ENCODE measurements at places on chromosomes 6 and 20.
A peak's percentile ranks its signal among the peaks of the same experiment; 100 is the strongest.

GRCh38 chr6:16800942-16801341, 39.7 kb upstream of the ATXN1 start:
- DNase-seq = no peak

DNA sequence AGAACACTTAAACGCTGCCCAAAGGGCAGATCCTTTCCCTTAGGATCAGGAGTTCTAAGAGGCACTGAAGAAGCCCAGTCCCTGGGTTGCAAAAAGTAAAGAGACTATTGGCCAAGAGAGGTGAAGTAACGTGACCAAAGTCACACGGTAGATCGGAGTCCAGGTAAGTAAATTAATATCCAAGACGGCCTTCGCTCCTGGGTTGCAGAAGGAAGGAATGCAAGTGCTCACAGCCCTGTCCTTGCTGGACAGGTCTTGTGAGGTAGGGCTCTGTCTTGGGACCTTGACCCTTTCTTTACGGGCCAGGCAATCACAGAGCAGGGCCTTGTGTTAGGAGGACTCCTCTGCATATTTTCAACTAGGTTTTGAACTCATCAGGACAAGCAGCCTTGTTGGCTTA, 243.7 kb upstream of the PDE10A start:
- DNase-seq = no peak

- no peak for DNase-seq
These were observed 2.5 kb downstream of the NPBWR2 start for GRCh38 chr20:64104667-64105451.

- DNase-seq = no peak
These were observed 155.4 kb downstream of the RFPL4B start for GRCh38 chr6:112502351-112503090.

GRCh38 chr6:90545448-90545847, 41.4 kb downstream of the MAP3K7 start:
- DNase-seq = no peak

DNA sequence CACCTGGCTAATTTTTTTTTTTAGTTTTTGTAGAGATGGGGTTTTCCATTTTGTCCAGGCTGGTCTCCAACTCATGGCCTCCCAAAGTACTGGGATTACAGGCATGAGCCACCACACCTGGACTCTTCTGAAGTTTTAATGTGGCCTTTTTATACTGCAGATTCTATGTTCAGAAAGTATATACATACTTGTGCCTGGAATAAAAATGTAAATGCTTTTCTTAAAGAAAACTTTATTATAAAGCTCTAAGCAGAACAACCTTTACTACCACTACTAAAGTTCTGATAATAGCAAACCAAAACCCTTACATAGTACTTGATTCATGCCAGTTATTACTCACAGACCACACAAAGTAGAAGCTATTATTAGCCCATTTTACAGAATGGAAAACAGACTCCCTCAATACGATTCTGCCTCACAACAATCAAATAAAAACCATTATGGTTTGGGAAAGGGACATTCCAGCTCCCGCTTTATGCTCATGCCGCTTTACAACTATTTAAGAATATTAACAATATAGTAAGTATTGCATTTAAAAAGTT, 5.3 kb downstream of the PHIP start:
- DNase-seq = no peak

- no peak for DNase-seq
These were observed 16.5 kb downstream of the RTN4IP1 start for GRCh38 chr6:106612671-106613416.

GRCh38 chr6:3296078-3296477, 37.3 kb downstream of the PSMG4 start:
- DNase-seq = no peak

- DNase-seq = no peak
These were observed 394.2 kb downstream of the BMP2 start for GRCh38 chr20:7161690-7162089.

GRCh38 chr6:15495375-15495901, 167.4 kb downstream of the DTNBP1 start:
- DNase-seq = no peak

- no peak for DNase-seq
These were observed 81.0 kb downstream of the ATRN start for GRCh38 chr20:3551681-3552434.

DNA sequence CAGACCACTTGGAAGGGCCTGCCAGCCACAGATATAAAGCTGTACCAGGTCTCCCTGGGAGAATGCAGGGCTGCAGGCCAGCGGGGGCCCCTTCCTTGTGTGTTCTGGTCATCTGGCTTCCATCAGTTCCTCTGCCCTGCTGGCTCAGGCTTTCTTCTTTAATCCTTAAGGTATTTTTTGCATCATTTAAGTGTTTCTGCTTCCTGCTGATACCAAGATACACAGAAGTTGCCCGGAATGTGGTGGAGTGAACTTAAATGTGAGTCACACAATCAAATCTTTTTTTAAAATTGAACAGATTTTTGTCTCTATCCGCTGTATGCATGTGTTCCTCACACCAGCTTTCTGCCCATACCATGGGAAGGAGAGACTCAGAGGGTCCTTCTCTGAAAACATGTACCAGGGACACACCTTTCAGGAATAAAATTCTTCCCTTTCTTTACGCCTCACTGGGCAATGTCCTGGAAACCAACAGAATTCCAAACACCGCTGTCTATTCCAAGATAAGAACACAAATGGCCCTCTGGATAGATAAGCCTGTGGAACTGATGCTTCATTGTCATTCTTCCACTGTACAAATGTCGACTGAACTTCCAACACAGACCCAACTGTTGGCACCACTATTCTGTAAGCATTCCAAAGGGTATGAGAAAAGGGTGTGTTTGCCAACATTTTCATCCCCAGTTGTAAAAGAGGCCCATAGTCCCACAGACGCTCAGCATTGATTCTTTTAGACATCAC, 206.2 kb upstream of the MYLIP start:
- no peak for DNase-seq

GRCh38 chr6:136947037-136947436, 24.9 kb downstream of the SLC35D3 start:
- no peak for DNase-seq

DNA sequence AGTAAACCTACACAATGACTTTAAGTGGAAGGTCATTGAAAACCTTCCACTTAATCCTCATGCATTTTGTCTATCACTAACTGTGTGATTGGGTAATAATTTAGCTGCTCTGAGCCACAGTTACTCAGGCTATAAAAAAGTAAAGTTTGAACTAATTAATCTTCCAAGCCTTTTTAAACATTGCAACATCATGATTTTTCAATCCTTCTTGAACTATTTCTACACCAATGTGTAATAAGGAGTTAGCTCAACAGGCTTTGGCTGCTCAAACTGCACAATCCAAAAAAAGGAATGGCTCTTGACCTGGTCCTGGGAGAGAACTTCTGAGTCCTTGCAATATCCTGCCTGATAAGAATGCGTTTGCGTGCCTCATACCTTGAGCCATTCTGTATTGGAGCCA, 34.8 kb upstream of the FILIP1 start:
- DNase-seq = no peak

- no peak for DNase-seq
These were observed 1.8 kb upstream of the ARFGAP1 start for GRCh38 chr20:63270606-63271325.

DNA sequence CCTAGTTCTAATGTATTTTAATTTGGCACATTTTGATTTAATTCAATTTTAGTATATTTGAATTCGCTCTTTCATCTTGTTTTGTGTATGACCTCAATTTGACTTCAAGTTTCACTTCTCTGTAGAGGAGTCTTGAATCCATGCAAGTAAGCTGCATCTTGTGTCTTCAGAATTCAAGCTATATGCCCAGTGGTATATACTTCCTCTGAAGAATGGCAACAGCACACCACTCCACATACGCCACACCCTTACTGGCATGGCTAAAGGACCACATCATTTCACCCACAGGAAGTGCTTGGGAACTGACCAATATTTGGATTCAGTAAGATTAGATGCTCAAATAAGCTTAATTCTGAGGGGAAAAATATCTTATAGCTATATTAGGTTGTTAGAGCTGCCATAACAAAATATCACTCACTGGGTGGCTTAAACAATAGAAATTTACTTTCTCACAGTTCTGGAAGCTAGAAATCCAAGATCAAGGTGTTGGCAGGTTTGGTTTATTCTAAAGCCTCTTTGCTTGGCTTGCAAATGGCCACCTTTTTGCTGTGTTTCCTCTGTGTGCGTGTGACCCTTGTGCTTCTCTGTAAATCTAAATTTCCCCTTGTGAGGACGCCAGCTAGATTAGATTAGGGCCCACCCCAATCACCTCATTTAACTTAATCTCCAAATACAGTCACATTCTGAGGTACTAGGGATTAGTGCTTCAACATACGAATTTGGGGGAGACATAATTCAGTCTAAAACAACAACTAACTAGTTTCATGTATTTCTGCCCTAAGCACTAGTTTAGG, 2.8 kb upstream of the ASF1A start:
- DNase-seq = no peak

- no peak for DNase-seq
These were observed 205.0 kb downstream of the KCNQ5 start for GRCh38 chr6:72826744-72827438.

- no peak for DNase-seq
These were observed 10.6 kb upstream of the TTPAL start for GRCh38 chr20:44465001-44465560.

DNA sequence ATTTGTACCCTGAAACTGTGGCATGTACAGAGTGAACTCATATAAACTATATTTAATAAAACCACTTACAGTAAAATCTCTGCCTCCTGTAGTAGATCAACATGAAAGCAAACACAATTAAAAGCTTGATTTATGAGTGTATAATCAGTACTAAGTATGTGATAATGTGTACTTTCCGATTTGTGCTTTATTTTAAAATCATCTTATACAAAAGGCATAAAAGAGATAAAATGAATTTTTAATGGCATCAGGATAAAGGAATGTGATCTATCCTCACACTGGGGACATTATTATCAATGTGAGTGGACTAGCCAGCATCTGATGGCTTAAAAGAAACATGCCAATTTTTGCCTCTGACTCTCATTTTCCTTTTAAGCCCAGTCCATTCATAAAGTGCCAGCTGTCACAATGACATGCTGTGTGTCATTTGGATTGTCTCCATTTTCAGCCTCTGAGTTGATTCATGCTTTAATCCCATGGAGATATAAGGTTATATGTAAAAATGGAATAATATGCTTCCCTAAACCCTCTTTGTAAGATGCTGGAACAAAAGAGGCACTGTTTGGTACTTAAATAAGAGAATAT, 831.6 kb upstream of the EYS start:
- DNase-seq = no peak

GRCh38 chr6:25223490-25223991, 55.6 kb upstream of the CARMIL1 start:
- DNase-seq = peak; percentile 43

GRCh38 chr6:51553246-51554015, 534.0 kb downstream of the PKHD1 start:
- no peak for DNase-seq

DNA sequence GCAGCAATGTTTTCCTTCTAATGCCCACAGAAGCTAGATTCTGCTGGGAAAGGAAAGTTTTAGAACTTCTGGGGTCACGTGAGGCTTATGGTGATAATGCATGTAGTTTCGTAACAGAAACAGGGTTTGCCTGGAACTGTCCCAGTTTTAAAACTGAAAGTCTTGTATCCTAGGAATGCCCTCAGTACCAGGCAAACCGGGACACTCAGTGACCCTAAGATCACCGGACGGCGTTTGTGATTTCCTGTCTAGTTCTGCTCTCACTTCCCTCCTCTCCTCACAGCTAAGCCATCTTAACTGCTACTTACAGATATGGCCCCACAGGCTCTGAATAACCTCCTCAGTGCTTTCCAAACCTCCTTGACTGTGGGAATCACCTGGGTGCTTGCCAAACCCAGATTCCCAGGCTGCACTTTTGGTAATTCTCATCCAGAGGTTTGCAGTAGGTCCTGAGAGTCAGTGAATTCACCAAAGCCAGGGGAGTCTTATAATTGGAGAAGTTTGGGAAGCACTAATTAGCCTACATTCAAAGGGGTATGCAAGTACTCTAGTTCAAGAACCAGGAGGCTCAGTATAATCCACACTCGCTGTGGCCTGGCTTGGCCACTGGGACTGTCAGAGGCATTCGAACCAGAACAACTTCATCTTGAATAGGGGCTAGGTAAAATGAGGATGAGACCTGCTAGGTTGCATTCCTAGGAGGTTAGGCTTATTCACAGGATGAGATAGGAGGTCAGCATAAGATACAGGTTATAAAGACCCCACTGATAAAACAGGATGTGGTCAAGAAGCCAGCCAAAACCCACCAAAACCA, 231.6 kb upstream of the MYLIP start:
- DNase-seq = no peak

GRCh38 chr6:11433860-11434259, 103.7 kb upstream of the TMEM170B start:
- DNase-seq = no peak

DNA sequence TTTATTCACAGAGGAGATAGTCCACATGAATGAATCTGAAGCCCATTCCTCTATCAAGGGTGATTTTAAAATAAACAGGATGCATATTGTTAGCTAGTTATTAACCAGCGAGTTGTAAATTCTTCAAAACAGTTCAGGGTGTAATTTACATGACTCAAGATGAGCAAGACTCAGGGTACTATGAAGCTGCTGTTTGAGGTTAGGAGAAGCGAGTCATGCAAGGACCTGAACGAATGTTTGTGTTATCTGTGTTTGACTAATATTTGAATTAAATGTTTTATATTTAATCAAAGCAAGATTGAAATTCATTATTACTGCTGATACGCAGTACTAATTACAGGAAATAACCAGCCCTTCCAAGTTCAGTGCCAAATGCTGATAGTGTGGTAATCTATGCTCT, 191.1 kb downstream of the SAMD5 start:
- DNase-seq = no peak

GRCh38 chr6:133644892-133645619, 243.9 kb upstream of the TCF21 start:
- DNase-seq = no peak

GRCh38 chr6:11251553-11252360, 19.3 kb upstream of the NEDD9 start:
- DNase-seq = no peak

GRCh38 chr6:115467726-115468125, 593.0 kb downstream of the FRK start:
- no peak for DNase-seq

GRCh38 chr6:127341471-127342202, 1.8 kb downstream of the ECHDC1 start:
- DNase-seq = peak; percentile 4

DNA sequence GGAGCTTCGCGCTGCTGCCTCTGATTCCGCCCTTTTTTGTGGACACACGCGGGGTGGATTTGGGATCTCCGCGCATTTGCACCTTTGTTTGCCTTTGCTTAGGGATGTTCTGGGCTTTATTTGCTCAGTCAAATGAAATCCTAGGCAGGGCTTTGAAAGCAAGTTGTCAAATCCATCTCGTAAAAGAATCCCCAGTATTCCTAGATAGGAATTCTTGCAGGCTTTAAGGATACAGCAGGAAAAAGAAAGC, 453 bp downstream of the CEP57L1 start:
- no peak for DNase-seq
